NCI-H2171 treated with DMSO at 0.1 percent for 48 hours (cell line): ENCODE measurements at places on chromosomes 7 and 10.
A peak's percentile ranks its signal among the peaks of the same experiment; 100 is the strongest.

GRCh38 chr7:54255242-54255641, 286.9 kb upstream of the VSTM2A start:
- DNase-seq, result no peak

- no peak for DNase-seq
Observed at GRCh38 chr10:26372513-26373354, 65.4 kb upstream of the APBB1IP start.

- DNase-seq, result no peak
Observed at GRCh38 chr10:50613150-50613549, 10.6 kb downstream of the SGMS1 start.

GRCh38 chr10:24340883-24341282, 131.9 kb downstream of the KIAA1217 start:
- no peak for DNase-seq

DNA sequence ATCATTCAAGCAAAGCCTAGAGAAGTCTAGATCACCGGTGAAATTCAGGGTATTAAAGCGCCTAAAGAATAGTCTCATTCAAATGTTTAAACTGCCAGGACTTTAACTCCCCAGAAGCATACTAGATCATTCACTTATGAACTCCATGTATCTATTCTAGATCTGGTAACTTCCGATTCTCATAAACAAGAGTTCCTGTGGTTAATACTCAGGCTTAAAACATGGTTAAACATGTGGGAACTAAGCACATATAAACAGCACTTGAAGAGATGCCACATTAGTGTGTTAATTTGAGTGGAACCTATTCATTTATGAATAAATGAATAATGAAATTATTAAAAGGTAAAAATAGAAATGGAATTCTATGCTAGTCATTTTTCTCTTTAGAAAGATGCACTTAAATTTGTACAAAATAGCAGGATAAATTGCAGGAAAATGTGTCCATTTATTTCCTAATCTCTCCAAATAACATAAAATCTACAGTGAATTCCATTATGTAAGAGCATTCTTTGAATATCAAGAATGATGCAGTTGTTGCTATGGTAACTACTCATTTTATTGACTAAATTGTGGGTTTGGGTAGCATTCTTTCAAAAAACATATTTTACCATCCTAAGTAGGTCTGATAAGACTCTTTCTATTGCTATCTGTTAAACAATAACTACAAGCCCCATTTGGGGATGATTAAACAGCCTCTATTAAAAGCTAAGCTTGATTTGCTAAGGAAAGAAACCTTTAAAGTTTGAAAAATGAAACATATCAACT, 147.6 kb upstream of the TMEM168 start:
- no peak for DNase-seq

DNA sequence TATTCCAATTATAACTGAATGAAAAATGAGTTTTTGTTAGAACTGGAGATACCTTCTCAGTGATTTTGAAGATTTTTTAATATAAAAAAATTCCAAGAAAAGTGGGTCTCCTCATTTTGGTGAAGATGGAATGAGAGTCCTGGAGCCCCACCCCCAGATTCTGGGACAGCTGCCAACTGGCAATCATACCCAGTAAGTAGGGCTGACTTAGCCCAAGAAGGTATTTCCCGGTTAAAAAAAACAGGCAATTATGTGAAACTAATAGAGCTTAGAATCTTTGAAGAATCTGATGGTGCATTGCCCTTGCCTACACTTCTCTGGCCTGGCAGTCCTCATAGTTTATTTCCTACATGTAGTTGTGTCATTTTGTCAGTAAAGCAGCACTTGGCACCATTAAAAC, 52.8 kb upstream of the VWDE start:
- peak; percentile 46 for DNase-seq

DNA sequence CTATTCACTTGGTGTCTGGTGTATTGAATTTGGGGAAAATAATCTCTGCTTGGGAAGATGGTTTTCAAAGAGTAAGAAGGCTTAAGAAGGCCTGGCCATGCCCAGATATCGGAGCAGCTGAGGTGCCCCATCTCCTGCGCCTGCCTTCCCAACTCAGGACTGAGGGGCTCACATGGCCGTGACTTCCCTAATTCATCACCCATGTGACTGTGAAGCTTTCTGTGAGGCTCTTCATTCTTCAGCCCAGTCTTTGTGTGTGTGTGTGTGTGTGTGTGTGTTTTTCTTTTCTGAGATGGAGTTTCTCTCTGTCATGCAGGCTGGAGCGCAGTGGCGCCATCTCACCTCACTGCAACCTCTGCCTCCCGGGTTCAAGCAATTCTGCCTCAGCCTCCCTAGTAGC, 53.2 kb downstream of the PROSER2 start:
- DNase-seq, result no peak

DNA sequence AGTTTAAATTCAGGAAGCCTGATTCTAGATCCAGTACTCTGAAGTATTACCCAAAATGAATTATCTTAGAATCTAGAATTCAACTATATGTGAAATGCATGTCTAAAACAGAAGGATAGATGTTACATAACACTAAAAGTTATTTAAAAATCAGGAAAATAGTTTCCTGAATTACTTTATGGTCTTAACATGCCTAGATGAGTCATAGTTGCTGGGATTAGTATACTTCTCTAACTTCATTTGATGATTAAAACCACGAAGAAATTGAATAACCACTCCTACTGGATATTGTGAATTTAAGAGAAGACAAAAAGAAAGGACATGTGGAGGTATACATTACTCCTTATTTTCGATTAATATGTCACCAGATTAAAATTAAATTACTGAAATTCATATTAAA, 65.5 kb downstream of the ATAD1 start:
- DNase-seq, result no peak

GRCh38 chr10:64112701-64113355, 591.6 kb downstream of the REEP3 start:
- DNase-seq, result no peak

DNA sequence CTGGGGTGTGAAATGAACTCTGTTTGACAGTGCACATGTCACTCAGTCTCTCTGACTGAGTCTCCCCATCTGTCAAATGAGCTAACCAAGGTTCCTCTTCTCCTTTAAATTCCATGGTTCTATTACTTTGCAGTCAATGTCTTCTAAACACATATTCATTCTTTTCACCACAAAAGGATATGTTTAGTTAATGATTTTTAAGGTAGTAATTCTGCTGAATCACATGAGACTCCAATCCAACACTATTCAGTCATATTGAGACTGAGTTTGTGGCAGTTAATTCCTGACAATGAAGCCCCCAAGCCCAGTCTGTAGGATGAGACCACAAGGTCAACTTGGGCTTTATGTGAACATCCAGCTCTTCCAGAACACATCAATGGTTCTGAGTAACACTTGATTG, 85.3 kb downstream of the CALN1 start:
- no peak for DNase-seq

DNA sequence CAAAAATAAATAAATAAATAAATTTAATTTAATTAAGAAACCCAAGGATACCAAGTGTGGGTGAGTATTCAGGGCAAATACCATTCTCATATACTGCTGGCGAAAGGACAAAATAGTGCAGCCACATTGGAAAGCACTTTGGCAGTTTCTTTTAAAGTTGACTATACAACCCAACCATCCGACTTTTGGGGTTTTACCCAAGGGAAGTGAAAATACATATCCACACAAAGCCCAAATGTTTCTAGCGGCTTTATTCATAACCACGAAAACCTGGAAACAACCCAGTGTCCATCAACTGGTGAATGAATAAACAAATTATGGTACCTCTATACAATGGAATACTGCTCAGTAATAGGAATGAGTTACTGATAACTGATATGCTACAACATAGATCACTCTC, 36.2 kb upstream of the OGDHL start:
- DNase-seq, result no peak

GRCh38 chr7:74318043-74318442, 28.8 kb downstream of the CLIP2 start:
- DNase-seq, result no peak

- no peak for DNase-seq
Observed at GRCh38 chr10:31761156-31761555, 167.5 kb downstream of the ARHGAP12 start.

- DNase-seq, result no peak
Observed at GRCh38 chr7:70849580-70850235, 282.2 kb upstream of the GALNT17 start.

DNA sequence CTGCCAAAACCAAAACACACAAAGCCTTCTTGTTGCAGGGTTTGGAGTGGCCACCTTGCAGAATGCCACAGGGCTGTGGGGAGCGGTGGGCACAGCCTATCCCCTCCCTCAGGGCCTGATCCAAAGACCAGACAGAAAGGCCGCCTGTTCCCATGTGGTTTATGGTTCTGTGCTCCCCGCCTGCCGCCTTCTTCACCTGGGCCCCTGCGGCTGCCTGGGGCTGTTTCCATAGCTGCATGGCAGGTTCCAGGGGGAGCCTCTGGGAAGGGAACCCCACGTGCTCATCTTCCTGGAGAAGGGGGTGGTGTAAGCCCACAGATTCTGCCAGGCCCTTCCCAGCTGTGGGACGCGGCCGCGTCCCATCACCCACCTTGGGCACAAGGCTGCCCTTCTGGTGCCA, 70.7 kb upstream of the EZH2 start:
- no peak for DNase-seq

DNA sequence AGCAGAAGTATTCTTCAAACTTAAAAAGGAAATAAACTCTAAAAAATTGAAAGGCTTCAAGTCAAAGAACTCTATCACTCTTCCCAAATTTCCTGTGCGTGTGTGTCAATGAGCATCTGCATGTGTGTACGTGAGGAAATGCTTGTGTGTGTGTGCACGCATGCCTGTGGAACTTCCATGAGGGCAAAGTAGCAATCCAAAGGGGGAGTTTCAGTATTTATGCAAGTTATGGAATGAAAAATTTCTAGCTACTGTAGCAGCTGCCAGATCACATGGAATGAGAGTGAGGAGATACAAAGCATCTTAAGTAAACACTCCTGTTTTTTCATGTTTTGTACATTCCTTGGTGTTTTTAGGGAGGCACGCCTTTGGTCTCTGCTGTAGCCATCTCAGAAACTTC, 152.6 kb downstream of the RAPGEF5 start:
- DNase-seq, result no peak

GRCh38 chr7:99791667-99792369, 7.8 kb upstream of the CYP3A4 start:
- no peak for DNase-seq

GRCh38 chr10:43843321-43844101, 194.8 kb upstream of the ZNF32 start:
- DNase-seq, result no peak

DNA sequence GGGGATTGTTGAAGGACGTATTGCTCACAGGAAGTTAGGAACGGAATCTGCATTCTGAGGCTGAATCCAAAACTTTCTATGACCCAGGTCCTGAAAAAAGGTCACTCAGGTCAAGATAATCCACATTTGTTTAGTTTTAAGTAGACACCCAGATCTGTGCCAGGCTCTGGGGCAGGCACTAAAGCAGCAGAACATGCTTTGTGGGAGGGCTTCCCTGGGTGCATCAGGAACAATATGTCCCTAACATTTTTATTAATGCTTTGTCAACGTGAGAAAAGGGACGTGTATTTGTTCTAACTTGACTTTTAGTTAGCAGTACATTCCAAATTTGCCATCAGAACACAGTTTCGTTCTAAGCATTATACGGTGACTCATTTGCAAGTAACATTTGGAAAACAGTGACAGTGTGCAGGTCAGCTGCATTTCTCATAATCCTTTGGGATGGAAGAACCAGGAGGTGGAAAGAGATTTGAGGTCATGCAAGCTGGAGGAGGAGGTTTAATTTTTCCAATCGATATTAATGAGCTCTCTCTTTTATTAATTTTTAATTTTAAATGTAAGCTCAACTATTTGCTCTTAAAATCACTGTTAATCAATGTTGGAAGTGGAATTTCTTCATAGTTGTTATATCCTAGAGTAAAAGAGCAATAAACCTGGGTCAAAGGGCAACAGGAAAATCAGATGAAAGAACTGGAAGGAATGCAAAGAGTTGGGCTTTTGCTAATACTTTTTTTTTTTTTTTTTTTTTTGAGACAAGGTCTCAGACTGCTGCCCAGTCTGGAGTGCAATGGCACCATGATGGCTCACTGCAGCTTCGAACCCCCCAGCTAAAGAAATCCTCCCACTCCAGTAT, 35.0 kb downstream of the TAS2R41 start:
- DNase-seq, result no peak

- DNase-seq, result no peak
Observed at GRCh38 chr10:118332236-118332635, 9.9 kb downstream of the FAM204A start.

DNA sequence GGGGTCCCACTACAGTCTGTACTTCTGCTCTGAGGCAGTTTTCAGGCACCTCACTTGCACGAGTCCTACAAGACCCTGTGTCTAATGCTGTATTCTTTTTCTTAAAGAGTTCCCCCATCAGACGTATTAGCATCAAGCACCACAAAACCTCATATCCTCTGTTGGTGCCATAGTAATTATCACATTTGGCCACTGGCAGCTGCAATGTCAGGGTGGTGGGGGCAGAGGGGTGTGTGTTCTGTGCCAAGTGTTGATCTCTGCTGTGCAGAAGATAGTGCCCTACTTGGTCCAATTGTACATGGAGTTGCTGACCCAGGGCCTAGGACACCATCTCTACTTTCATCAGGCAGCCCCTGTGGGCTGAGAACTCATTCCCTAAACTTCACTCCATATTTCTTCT, 20.0 kb upstream of the JAZF1 start:
- no peak for DNase-seq

GRCh38 chr7:135151132-135151531, 3.3 kb downstream of the TMEM140 start:
- no peak for DNase-seq

GRCh38 chr10:97571622-97572021, 957 bp upstream of the ANKRD2 start:
- DNase-seq, result no peak

DNA sequence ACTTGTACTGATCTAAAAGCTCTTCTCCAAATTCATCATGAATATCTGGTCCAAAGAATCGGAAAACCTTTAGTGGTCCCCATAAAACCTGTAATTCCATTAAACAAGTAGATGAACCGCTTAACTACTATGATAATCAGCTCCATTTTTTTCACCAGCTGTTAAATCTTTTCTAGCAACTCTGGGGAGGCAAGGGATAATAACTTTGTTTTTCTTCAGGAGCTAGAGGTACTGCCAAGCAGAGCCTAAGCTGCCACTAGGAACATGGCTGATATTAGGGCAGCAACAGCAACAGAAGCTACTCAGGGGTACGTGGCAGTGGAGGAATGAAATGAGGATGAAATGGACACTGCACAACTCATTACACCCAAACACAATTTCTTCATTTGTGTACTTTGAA, 138.0 kb downstream of the SRPK2 start:
- no peak for DNase-seq

DNA sequence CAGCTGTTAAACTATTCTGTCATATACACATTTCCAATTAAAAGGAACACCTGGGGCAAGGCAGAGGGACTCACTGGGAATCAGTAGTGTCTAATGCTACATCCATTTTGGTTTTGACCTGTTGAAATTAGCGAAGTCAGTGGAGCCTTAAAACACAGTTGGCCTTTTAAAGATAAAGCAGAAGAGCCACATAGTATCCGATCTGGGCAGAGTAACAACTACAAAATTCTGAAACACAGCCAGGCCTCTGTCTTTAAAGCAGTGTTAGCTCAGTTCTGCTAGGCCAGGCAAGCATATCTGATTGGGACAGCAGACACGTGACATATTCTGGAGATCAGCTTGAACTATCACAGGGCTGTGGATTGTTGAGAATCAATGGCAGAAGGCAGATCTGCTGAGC, 117.5 kb upstream of the WNT16 start:
- DNase-seq, result no peak
